Central memory CD8-positive, alpha-beta T cell (primary cell): ENCODE measurements at places on chromosomes 2 and 18.

GRCh38 chr2:96083064-96083939, 33.1 kb downstream of the ADRA2B start:
- DNase-seq, result peak; percentile 4
- no peak overlapping the region for H3K27ac ChIP-seq
- peaks cover 19% of the 10 kb centered on the region for H3K27me3 ChIP-seq
- no peaks in the 10 kb centered on the region for H3K4me1 ChIP-seq
- H3K36me3 ChIP-seq, result no peaks in the 10 kb centered on the region

DNA sequence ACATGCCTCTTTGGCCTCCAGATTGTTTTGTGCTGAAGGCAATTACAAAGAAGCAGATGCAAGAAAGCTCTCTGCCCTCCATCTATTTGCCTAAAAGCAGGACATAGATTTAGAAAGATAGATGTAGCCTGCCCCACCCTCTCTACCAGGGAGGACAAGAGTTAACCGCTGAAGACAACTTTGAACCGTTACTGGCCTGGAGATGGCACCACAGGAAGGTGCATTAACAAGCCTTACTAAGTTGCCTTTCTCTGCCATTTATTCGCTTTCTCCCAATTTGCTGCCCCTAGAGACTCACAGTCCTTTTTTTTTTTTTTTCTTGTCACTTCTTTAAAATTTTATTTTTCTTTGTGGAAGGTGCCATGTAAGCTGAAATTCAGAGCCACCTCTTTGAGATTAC, 28.8 kb upstream of the RMDN2 start:
- no peaks in the 10 kb centered on the region for H3K27me3 ChIP-seq
- no peak overlapping the region for H3K27ac ChIP-seq
- no peak for DNase-seq
- H3K36me3 ChIP-seq, result peaks cover 2% of the 10 kb centered on the region

- no peak overlapping the region for H3K27ac ChIP-seq
- H3K36me3 ChIP-seq, result peaks cover 1% of the 10 kb centered on the region
- peaks cover 20% of the 10 kb centered on the region for H3K27me3 ChIP-seq
- DNase-seq, result no peak
Observed at GRCh38 chr2:26522325-26522724, 44.4 kb upstream of the OTOF start.

DNA sequence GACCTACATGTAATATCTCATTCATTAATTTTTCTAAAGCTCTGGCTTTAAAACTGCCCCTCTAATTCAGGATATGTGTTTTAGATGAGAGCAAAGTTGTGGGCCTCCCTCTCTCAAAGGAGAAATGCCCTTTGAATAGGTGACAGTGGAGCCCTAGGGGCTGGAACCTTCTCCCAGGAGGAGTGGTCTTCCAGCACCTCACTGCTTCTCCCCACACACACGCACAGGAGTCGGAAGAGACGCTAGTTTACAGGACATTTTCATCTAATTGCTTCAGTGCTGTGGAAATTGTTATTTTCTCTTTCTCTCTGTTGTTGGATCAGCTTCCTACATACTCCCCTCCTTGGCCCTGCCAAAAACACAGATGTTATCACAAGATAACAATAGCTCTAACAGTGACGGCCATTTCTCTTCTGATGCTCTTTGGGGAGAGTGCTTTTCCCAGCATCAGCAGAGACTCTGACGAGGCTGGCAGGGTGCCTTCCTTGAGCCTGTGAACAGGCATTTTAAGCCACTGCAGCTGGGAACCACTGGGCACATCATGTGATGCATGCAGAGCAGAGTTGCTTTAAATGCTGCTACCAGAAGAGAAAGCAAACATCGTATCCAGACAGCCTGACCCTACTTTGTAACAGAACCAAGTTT, 209.4 kb upstream of the SP5 start:
- no peak overlapping the region for H3K27ac ChIP-seq
- H3K4me1 ChIP-seq, result peaks cover 21% of the 10 kb centered on the region
- H3K27me3 ChIP-seq, result no peaks in the 10 kb centered on the region
- no peak for DNase-seq
- H3K36me3 ChIP-seq, result no peaks in the 10 kb centered on the region

- DNase-seq, result no peak
- peaks cover 77% of the 10 kb centered on the region for H3K27me3 ChIP-seq
- H3K27ac ChIP-seq, result no peak overlapping the region
- H3K4me3 ChIP-seq, result peak overlapping the region; percentile 58
- H3K36me3 ChIP-seq, result peaks cover 3% of the 10 kb centered on the region
- peaks cover 22% of the 10 kb centered on the region for H3K4me1 ChIP-seq
Observed at GRCh38 chr2:219058541-219059374, 2.0 kb downstream of the IHH start.
